CD8-positive, alpha-beta T cell (primary cell): ENCODE measurements at places on chromosomes 12 and 14.

- DNase-seq = no peak
Measured at GRCh38 chr14:61033054-61033453, 52.0 kb downstream of the SLC38A6 start.

GRCh38 chr12:11854011-11854499 lies 204.6 kb downstream of the ETV6 start:
- DNase-seq = no peak

- DNase-seq = no peak
Measured at GRCh38 chr12:4649358-4649661, 396 bp downstream of the NDUFA9 start.

GRCh38 chr14:61547186-61548069 lies 147.9 kb upstream of the HIF1A start:
- no peak for DNase-seq

GRCh38 chr12:88142610-88142991 lies 494 bp downstream of the TMTC3 start:
- no peak for DNase-seq

DNA sequence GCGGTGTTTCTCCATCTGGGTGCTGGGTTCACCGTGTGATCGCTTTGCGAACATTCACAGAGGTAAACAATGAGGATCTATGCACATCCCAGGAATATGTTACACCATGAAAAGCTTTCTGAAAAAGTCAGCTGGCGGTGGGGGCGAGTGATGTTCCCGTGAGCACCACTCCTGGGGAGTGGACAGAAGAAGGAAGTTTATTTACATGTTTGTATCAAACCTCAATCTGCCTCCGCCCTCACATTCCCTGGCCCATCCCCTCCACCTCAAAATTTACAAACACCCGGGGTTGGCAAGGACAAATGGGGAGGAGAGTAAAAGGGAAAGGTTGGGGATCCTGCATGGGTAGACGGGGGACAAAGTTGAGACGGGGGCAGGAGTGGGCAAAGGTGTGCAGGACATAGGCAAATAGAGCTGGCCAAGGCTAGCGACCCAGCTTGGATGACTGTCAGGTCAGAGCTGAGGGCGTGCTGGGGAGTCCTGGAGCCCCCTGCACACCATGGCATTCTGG lies 6.9 kb downstream of the TNFRSF1A start:
- no peak for DNase-seq

DNA sequence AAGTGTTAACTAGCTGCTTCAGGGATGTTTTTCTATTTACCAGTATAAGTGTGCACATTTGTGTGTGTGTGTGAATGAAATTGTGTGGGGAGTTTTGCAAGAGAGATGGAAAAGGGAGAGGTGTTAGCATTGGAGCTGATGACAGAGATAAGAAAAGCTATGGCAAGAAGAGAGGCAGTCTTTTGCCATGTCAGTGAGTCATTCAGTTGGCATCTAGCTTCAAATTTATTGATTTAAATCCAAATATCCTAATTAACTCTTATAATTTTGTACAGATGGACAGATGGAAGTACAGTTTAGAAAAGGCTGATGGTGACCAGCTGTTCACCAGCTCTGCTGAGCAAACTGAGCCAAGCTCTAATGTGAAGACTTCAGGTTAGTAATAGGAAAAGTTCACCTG lies 3.3 kb upstream of the BHLHE41 start:
- DNase-seq = no peak

- DNase-seq = no peak
Measured at GRCh38 chr14:68028075-68028474, 208.5 kb downstream of the RAD51B start.

DNA sequence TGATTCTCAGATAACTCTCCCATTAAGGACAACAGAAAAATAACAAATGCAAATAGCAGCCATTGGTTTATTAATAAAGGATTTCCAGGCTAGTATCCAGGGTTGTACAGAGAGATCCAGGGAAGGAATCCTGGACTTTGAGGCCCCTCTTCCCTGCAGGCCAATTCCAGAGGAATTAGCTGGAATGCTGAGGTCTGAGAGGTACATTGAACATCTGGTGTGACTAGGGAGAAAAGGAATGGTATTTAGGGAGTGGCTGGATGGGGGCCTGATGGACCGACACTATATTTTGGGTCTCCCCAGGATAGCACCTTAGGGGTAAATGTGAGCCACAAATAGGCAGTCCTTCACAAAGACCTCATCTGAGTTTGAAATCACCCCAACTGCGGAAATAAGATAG lies 924.5 kb downstream of the AACS start:
- no peak for DNase-seq

DNA sequence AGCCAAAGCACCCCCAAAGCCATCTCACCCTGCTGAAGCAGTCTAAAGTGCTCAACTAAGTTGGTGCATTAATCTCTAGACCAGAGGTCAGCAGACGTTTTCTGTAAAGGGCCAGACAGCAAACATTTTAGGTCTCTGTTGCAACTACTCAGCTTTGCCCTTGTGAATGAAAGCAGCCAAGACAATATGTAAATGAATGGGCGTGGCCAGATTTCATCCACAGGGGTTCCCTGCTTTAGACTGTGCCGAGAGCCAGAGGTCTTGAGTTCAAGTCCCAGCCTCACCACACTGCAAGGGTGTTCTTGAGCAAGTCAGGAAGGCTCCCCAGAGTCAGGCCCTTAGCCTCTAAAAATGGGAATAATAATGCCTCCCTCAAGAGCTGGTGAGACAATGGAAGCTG lies 166.2 kb downstream of the CHST11 start:
- DNase-seq = no peak

DNA sequence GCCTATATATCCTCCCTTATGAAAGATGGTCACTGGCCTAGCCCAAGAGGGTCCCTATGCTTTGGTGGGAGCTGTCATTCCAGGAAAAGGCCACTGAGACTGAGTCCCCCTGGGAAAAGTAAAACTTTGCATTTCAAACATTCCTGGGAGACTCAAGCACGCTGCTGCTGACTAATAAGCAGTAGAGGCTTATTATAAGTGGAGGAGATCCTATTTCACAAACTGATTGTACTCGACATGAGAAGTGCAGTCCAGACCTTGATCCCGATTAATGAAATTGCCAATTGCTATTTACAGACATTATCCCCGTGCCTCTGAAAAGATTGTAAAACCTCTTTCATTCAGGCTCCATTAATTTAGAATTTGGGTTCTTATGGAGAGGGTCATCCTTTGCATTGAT lies 96.6 kb downstream of the EMP1 start:
- no peak for DNase-seq

- DNase-seq = no peak
Measured at GRCh38 chr14:94864387-94865195, 94.7 kb upstream of the GSC start.

DNA sequence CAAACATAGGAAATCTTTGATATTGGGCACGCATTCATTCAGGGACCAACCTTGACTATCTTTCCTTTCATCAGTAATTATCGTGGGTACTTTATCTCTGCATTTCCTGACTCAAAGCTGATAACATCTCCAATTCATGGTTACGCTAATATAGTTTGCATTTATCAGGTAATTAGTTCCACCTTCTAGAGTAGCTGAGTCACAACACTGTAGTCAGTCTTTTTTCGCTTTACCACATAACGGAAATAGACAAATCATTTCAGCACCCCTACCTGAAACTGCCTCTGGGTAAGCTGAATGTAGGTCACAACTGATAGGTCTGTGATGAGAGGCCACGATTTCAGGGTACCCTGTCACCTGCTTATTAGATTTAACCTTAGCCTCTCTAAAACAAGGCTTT lies 36.7 kb upstream of the IL22 start:
- peak; percentile 39 for DNase-seq

GRCh38 chr14:84493779-84494178 lies 1036.2 kb upstream of the FLRT2 start:
- DNase-seq = no peak

DNA sequence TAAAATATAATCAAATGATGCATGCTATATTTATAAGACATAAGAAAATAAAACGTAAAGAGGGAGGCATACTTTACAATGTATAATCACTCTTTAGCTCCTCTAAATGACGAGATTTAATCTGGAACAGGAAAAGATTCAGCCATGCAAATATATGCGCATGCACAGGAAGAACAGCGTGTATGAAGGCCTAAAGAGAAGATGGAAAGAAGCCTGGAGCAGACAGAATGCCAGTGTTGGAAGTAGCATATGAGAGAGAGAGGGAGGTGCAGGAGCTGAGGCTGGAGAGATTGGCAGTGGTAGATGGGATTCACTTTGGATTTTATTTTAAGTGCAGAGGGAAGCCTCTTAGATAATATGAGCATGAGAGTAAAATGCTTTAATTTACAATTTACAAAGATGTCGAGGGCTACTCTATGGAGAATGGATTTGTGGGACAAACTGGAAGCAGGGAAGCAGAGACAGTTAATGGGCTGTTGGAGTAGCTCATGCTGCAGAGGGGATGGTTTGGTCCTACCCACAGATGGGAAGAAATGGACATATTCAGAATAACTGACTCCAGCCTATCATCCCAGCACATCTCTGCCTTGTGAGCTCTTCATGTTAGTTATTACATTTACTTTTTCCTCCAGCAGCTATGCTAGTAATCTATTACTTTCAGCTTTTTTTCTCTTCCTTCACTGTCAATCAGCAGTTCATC lies 411.1 kb downstream of the TMTC2 start:
- no peak for DNase-seq

DNA sequence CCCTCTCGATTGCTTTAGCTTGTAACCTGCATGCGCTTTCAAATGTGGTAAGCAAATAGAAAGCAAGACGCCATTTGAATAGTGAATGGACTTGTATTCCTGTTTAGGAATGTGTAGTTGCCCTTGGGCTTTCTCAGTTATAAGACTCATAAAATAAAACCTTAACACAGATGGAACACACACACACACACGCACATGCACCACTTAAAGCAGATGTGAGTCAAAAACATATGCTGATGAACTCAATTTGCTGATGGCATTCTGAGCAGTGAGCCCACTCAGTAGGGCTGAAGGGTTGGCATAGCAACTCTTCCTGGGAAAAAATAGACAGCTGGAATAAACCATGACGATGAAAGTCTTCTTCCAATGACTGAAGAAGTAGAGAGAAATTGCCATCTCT lies 360.5 kb downstream of the APAF1 start:
- DNase-seq = no peak

- no peak for DNase-seq
Measured at GRCh38 chr12:112096667-112097066, 11.9 kb downstream of the NAA25 start.

- DNase-seq = no peak
Measured at GRCh38 chr12:130706885-130707570, 9.1 kb downstream of the RIMBP2 start.

DNA sequence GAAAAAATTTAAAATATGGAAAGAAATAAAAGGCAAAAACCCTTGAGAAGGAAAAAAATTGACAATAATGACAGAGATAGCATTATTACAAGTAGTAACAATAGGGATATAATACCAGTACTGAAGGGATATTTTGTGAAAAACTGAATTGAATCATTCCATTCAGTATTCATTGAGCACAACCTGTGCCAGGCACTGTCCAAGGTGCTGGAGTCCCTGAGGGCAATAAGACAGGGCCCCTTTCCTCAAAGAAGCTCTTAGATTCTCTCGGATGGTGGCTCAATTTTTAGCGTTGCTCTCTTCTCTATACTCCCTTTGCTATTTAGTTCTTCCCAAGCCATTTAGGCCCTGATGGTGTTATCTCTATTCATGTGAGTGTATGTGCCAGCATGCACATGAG lies 34.3 kb upstream of the GAS2L3 start:
- no peak for DNase-seq
